ENCODE measurements at places on chromosomes 5 and 9.

DNA sequence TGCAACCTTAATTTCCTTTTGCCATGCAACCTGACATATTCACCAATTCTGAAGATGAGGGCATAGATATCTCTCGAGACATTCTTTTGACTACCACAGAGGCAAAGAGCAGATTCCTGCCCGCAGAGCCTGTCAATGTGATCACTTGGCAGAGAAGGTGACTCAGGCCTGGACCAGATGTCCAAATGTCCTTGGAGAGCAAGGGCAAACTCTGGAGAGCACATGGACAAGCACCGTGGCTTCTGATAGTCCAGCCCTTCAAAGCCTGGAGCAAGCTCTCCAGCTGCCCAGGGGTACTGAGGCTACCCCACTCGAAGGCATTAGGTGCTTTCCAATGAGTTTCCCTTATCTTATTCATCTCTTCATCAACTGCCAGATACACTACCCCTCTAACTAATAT is 50.4 kb upstream of the ALDH1B1 start:
- no peak for DNase-seq

DNA sequence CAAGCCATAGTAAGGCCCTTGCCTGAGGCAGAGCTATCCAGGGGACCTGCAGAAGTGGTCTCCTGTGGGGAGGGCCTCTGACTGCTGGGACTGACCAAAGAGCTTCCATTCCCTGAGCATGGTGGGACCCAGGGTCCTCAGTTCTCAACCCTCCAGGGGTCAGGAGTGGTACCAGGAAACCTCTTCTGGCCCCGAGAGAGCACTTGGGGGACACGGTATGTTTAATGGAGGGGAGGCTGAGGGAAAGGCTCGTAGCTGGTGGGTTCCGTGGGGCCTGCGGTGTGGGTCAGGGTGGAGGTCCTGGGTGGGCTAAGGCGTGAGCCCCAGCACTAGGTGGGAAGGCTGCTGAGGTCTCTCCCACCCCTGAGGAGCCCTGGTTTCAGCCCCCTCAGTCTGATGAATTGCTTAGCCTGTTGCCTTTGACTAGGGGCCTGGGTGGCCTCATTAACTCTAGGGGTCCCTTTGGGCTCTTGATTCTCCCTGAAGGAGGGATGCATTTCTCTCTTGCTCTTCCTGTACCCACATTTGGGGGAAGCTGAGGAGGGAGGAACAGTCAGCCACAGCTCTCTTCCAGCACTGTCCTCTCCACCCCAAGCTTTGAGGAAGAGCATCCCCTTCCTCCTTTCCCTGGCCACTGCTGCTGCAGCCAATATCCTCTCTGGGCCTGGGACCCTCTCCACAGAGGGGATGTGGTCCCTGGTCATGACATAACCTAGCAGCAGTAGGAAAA is 34.0 kb downstream of the CSF1R start:
- no peak for DNase-seq

- DNase-seq, result no peak
Observed at GRCh38 chr5:74140409-74140808, 500.1 kb downstream of the ENC1 start.

DNA sequence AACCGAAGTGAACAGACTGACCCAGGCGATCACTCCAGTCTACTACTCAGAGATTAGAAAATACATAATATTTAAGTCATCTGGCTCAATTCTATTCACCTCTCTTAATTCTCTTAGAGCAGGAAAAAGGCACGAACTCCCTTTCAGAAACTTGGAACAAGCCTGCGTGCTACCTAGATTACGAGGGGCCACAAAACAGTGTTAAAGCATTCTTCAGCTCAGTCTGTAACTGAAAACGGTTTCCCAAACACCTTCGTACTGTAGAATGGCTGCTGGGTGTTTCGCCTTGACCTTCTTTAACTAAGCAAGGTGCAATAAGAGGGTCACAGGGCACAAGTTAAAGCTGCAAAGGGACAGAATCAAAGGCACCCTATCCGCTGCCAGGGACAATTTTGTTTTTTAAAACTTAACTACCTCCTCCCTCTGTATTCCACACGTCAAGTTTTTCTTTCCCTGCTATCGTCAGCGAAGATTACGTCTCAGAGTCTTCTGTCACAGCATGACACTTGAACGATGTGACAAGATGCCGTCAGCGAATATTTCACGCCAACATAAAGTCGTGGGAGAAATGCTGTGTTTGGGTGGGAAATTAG is 687 bp downstream of the LYSMD3 start:
- no peak for DNase-seq

DNA sequence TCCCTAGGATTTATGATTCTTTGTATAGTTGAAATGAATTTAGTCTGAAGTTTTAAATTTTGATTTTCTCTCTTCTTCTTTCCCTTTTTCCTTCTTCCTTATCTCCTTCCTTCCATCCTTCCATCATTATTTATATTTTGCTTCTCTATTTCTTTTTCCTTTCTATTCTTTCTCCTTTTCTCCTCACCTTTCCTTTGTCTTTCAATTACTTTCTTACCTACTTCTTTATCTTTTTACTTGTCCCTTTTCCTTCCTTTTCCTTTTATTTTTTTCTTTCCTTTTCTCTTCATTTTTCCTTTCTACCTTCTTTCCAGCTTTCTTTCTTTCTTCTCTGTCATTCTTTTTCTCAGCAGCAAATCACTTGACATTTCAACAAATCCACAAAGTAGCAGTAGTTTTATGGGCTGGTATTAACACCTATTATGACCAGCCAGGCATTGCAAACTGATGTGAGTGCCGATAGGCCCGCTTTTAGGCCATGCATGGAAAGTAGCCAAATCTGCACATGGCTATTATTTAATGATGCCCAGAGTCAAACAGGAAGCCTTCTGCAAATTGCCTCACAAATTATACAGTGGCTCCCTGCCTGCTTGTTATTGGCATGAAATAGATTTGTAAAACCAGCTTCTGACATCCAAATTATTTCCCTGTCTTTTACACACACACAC is 37.1 kb upstream of the NR3C1 start:
- no peak for DNase-seq

GRCh38 chr9:106796771-106797170 is 66.2 kb upstream of the ZNF462 start:
- DNase-seq, result no peak

DNA sequence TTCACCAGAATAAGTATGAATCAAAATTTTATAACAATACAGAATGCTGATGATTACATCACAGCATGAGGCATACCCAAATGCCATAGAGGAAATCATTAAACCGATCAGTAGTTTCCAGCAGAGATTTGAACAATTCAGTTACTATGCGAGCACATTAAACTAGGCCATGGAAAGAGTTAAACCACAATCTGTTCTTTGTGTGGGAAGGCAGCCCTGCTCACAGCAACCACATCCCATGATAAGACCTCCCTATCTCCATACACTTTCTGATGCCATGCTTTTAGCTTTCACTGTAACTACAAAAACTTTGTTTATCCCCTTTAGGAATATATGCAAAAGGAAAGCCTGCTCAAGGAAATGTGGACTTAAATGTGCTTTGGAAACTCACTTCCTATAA is 4.5 kb downstream of the NFIB start:
- no peak for DNase-seq

DNA sequence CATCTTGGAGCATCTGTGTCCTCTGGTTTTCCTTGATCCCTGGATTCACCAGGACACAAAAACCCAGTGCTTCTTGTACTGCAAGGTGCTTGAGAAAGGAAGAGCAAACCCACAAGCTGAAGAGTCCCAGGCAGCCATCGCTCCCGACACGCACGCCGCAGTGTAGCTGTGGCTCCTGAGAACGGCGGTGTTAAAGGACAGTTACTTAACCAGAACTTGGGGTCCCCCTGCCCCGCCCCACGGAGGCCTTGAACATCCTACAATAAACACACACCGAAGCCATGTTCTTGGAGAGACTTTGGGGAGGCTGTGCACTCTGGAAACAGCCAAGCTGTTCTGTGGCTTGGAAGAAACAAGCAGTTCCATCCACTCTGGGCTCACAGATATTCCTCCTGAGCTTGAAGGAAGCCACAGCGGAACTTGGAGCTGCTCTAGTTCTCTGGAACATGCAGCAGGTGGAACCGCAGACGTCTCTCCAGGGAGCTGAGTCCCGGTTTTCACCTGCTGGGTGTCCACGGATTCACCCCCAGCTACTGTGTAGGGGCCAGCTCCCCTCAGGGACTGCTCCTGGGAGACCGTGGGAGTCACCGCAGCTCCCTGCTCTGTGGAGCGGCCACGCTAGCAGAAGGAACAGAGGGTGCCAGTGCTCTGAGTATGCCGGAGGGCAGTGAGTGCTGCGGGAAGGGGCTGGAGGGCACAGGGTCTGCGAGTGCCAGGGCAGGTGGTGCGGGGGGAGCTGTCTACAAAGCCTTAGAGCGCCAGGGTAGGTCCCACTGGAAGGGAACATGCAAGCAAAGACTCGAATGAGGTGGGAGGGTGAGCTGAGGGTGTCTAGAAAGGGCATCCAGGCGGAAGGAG is 107.3 kb downstream of the ADAMTS2 start:
- DNase-seq, result no peak

- no peak for DNase-seq
Observed at GRCh38 chr5:96473155-96473554, 40.1 kb upstream of the PCSK1 start.

DNA sequence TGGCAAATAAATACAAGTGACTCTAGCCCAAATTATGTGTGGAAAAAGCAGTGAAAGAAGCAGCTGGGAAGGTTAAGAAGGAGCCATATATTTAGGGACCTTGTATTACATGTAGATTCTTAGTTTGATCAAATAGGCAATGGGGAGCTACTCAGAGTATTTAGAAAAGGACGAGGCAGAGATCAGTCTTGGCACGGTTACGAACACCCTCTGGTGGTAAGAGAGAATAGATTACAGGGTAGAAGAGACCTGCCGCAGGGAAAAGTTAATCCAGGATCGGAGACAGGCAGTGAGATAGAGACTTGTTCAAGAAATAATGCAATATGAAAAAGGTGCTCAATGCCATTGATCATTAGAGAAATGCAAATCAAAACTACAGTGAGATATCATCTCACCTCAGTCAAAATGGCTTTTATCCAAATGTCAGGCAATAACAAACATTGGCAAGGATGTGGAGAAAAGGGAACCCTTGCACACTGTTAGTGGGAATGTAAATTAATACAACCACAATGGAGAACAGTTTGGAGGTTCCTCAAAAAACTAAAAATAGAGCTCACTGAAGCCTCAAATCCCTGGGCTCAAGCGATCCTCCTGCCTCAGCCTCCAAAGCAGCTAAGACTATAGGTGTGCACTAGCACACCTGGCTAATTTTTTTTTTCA is 12.0 kb downstream of the INIP start:
- no peak for DNase-seq

DNA sequence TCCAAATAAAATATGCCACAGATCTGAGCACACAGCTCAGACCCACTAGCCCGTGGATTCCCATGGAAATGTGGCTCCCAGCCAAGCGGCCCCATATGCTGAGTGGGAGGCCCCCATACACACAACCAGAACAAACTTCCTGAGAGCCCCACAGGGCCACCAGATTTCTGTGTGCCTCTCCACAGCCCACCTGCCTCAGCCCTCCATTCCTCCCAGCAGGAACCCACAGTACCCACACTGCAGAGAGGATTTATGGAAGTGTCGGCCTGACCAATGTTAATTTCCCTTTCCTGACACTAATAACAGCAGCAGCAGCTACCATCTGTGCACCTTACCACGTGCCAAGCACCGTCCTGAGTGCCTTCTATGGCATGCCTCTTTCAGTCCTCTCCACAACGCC is 99.3 kb upstream of the SPOCK1 start:
- no peak for DNase-seq

DNA sequence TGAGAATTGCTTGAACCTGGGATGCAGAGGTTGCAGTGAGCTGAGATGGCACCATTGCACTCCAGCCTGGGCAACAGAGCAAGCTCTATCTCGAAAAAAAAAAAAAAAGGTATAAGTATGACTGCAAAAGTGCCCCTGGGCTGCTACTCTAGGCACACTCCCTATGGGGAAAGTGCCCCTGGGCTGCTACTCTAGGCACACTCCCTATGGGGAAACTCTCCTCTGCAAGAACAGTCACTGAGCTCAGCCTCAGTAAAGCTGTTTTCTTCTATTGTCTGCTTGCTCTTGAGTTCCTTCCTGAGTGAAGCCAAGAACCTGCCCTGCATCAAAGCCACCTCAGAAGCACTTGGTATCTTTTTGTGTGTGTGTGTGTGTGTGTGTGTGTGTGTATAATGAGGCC is 20.9 kb upstream of the TENT2 start:
- DNase-seq, result no peak

DNA sequence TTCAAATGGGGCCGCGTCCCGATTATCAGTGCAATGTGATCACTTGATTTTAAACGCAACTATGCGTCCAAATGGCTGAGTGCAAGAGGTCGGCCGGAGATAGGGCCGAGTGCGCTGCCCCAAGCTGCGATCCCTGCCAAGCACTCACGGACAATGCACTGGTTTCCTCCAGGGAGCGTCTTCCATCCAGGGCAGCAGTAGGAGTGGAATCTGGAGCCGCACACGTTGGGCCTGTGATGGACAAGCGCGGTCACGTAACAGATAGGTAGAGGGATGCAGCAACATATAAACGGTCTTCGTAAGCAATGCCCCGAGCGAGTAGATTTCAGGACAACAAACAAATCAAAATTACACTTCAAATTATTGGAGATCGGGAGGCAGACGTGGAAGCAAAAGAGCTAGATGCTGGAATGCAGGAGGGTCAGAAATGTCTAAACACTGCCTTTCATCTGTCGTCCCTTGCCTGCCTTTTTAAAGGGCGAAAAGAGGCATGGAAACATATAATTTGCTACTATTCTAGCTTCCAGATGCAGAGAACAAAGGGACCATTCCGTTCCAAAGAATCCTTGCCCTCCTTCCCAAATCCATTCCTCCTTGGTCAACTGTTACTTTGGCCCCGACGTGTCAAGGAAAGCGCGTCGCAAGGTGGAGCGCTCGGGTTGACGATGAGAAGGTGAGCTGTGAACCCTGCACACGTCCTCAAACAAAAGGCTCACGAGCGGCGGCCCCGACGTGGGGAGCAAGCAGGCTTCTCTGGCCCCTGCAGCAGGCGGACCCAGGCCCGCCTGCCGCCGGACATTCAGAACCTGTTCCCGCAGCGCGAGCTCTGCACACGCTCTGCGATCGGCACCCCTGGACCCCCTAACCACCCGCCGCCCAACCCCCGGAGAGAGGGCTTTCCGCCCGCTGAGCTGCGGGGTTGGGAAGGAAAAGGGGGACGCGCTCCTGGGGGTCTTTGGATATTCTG is 1.5 kb downstream of the FBN2 start:
- DNase-seq, result no peak

- DNase-seq, result no peak
Observed at GRCh38 chr5:13994621-13995253, 50.2 kb upstream of the DNAH5 start.

DNA sequence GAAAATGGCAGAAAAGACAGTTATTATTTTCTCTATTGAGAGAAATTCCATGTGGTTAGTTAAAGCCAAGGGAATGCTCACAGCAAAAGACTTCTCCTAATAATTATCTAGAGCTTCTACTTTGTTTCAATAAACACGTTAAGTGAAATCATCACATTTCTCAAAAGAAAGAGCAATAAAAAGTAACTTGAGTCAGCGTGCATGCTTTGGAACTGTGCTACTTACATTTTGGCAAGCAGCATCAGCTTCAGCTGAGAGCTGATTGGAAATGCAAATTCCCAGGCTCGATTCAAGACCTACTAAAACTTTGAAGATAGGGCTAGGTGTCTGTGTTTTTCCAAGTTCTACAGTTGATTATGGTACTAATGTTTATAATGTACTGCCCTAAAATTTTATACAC is 132.1 kb downstream of the CDH18 start:
- DNase-seq, result no peak

All from stimulated activated CD8-positive, alpha-beta memory T cell treated with anti-CD3 and anti-CD28 coated beads, Interleukin-2, amount 100 ng/mL, for 48 hours (primary cell).